ENCODE measurements at places on chromosomes 16 and 17.

GRCh38 chr16:70151941-70152509 is 21.6 kb upstream of the CLEC18C start:
- DNase-seq: no peak

DNA sequence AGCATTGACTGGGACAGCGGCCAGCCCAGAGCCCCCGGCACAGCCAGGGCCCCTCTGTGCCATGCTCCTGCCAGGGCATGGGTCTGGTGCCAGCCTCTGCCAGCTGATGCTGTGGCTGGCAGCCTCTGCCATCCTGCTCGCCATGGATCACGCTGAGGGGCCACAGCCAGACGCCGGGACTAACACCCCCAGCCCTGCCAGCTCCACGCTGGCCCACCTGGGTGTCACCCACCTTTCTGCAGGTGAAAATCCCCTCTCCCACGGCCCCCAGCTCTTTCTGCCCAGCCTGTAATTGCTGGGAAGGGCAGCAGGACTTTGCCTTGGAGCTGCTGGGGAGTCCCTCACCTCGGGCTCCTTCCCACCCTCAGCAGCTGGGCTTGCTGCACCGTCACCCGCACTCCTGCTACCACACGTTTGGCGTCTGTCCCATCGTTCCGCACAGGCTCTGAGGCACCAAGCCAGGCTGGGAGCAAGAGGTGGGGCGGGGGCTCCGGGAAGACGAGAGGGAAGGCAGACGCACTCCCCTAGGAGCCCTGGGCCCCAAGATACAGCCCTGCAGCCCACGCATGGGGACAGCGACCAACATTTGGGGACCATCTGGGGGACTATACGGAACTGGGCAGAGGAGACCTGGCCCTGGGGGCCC is 42.0 kb upstream of the ACSF3 start:
- no peak for DNase-seq

DNA sequence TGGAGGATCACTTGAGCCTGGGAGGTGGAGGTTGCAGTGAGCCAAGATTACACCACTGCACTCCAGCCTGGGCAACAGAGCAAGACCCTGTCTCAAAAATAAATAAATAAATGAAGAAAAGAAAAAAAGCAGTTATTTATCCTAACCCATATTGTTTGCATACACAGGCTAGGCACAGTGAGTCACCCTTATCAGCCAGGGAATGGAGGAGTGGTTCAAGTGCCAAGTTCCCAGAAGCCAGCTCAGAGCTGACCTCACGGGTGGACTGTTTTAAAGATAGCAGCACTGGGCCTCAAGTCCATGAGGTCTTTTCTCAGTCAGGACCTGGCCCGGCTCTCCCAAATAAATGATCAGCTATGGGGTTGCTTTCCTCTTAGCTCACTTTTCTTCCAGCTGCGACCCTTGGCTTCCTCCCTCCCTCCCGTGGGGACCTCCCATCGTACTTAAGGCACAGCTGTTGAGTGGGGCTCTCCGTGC is 22.6 kb upstream of the MGAT5B start:
- DNase-seq: no peak

- no peak for DNase-seq
Measured at GRCh38 chr16:84138824-84139627, 6.0 kb downstream of the HSDL1 start.

DNA sequence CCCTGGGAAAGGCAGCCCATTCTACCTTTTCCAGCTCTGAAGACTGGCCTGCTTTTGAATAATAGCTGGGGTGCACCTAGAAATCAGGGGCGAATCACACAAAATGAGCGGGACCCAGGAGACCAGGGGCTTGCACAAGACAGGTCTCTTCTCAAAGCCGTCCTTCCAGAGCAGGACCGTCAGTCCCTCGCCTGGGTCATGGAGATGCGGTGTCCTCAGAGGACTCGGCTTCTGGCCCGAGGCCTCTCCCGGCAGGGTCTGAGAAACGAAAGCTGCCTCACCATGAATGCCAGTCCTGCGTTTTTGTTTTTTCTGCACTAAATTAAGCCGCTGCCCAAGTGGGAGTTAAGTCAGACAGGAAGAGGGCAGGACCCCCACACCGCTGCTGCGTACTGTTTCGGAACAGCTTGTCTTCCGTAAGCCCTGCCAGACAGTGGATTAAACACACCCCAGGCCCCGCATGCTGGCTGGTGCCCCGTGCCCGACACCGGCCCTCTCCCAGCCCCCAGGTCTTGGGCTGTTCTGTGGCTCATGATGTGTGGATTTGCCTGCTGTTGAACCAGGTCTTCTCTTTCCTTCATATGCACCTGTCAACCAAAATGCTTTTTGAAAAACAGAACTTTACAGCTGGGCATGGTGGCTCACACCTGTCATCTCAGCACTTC is 142.1 kb upstream of the RPH3AL start:
- DNase-seq: no peak

- peak; percentile 83 for DNase-seq
Measured at GRCh38 chr17:3798273-3799180, 2.5 kb downstream of the ITGAE start.

All from inflammatory macrophage treated with lipopolysaccharide for 4 hours (primary cell).